ENCODE measurements at places on chromosomes 7 and 10.

GRCh38 chr7:78377532-78377931 lies 579.0 kb downstream of the PHTF2 start:
- no peak for DNase-seq

DNA sequence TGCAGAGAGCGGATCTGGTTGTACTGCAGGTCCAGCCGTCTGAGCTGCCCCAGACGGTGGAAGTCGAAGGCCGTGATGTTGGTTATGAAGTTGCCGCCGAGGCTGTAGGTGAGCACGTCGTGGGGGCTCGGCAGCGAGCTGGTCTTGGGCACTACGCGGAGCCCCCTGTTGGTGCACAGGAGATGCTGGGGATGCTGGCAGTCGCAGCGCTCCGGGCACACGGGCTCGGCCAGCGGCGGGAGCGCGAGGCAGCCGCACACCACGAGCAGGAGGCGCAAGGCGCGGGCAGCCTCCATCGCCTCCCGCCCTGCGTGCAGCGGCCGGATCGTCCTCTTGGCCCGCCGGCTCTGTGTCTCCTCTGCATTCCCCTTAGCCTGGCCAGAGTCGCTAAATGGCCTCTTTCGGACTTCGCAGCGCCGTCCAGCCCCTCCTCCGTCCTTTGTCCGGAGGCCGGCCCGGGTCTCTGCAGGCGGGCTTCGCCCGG lies 337 bp downstream of the TRIL start:
- no peak for DNase-seq

DNA sequence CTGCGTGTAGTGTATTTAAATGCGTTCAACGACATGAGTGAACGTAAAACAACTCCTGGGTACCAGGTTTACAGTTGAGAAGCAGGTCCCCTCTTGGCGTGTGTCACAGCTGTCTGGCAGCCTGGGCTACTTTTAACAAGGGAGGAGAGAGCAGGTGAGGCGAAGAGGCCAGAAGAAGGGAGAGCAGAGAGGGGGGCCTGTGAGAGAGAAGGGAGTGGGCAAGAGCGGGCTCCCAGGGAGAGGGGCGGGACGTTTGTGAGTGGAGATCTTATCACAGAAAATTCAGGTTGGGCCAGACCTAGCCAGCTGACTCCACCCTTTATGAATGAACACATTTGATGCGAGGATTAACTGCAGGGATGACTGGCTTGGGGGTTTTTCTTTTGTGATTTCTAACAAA lies 154.0 kb downstream of the CAMK1D start:
- no peak for DNase-seq

- no peak for DNase-seq
Measured at GRCh38 chr7:103150192-103150591, 1.3 kb upstream of the NAPEPLD start.

DNA sequence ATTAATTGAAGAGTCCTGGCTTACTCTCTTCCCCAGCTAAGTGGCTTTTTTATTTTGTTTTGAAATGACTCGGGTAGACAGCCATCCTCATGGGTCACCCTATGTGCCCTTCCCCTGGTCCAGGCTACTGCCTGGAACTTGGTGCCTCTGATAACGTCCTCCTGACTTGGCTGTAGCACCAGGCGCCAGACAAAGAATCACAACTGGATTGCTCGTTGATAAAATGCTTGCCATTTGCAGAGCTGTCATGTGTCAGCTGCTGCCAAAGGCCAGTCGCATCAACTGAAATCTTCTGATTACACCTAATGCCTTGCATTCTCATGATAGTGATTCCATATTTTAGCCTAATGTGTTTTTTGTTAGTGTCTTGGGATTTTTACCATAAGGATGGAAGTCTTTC lies 27.4 kb upstream of the ABLIM1 start:
- DNase-seq = no peak

DNA sequence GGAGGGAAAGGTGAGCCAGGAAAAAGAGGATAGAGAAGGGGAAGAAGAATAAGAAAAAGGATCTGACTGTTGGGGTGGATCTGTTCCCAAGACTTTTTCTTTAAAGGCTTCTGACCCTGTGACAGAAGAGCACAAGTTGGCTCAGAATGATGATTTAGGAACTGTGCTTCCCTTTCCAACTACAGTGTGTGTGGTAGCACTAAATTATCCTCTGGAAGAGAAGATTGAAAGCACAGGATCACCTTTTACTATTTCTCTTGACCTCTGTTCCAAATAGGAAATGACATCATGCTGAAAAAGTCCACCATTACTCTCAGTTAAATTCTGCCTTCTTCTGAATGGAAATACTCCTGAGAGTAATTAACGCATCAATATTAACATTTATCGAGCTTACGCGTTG lies 47.2 kb downstream of the VAX1 start:
- DNase-seq = no peak

GRCh38 chr10:4243651-4244050 lies 458.6 kb upstream of the KLF6 start:
- DNase-seq = no peak

GRCh38 chr7:94848531-94848930 lies 58.9 kb upstream of the PPP1R9A start:
- no peak for DNase-seq

GRCh38 chr7:157445246-157445955 lies 108.6 kb downstream of the DNAJB6 start:
- no peak for DNase-seq

DNA sequence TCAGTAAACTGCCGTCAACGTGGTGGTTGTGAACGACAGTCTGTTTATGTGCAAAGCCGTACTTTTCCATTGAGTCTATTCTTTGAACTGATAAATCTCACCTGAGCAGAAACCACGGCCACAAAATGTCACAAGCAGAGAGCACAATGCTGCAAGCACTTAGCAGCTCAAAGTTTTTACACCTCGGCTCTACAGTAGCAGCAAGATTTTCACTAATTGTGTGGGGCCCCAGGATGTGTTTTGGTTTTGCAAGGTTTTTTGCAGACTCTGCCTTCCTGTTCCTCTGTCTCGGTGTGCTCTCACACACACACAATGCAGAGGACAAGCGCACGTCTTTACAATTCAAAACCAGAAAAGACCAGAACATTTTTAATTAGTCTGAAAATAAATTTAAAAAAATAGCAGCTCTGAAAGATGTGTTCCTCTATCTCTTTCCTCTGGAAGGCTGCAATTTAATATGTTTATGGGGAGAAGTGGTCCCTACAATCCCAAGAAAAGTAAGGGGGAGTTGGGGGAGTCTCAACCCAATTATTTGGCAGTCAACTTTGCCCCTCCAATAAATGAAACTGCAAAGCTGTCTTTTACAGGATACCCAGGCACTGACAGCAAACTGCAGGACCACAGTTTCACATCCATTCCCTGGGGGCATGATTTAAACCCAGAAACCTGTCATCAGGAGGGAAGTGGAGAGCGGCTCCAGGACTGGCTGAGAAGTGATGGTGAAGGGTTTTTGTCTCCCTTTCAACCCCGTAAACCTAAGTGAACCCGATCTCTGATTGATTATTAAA lies 73.8 kb upstream of the SFMBT2 start:
- DNase-seq = no peak

- no peak for DNase-seq
Measured at GRCh38 chr10:65811931-65812525, 1113.8 kb upstream of the LRRTM3 start.

GRCh38 chr7:129774359-129774758 lies 162.8 kb downstream of the NRF1 start:
- DNase-seq = peak; percentile 94

DNA sequence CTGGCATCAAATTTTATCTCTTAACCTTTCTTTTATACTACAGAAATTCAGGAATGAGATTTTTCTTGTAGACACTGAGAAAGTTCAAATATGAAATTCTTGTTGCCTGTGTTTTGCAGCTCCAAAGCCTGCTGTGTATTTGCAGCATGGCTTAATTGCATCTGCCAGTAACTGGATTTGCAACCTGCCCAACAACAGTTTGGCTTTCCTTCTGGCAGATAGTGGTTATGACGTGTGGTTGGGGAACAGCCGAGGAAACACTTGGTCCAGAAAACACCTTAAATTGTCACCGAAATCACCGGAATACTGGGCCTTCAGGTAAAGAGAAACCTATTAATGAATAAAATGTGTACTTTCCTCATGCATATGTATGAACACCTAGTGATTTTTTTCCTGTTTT lies 24.8 kb downstream of the LIPK start:
- no peak for DNase-seq

DNA sequence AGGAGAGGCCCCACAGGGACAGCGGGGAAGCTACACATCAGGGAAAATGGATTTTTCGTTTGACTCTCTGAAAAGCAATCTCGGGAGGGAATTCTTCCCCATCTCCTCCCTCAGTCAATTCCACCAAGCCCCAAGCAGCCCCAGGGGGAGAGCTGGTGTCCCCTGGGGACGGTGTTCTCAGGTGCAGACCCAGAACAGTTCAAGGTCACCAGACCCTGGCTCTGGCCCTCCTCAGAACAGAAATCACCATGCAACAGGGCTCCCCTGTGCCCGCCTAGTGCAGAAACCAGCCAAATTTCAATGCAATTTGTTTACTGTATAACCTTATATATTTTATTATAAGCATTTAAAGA lies 34.1 kb downstream of the GSDME start:
- DNase-seq = no peak

GRCh38 chr10:120270906-120271305 lies 186.1 kb upstream of the PLPP4 start:
- no peak for DNase-seq

GRCh38 chr10:102735065-102735562 lies 8.6 kb upstream of the WBP1L start:
- no peak for DNase-seq

GRCh38 chr7:43139137-43139536 lies 26.7 kb downstream of the HECW1 start:
- DNase-seq = no peak

- no peak for DNase-seq
Measured at GRCh38 chr10:36779238-36779846, 346.1 kb upstream of the ANKRD30A start.

- no peak for DNase-seq
Measured at GRCh38 chr10:79193694-79194382, 125.1 kb downstream of the ZMIZ1 start.

- DNase-seq = no peak
Measured at GRCh38 chr7:29234438-29234837, 39.9 kb downstream of the CHN2 start.

DNA sequence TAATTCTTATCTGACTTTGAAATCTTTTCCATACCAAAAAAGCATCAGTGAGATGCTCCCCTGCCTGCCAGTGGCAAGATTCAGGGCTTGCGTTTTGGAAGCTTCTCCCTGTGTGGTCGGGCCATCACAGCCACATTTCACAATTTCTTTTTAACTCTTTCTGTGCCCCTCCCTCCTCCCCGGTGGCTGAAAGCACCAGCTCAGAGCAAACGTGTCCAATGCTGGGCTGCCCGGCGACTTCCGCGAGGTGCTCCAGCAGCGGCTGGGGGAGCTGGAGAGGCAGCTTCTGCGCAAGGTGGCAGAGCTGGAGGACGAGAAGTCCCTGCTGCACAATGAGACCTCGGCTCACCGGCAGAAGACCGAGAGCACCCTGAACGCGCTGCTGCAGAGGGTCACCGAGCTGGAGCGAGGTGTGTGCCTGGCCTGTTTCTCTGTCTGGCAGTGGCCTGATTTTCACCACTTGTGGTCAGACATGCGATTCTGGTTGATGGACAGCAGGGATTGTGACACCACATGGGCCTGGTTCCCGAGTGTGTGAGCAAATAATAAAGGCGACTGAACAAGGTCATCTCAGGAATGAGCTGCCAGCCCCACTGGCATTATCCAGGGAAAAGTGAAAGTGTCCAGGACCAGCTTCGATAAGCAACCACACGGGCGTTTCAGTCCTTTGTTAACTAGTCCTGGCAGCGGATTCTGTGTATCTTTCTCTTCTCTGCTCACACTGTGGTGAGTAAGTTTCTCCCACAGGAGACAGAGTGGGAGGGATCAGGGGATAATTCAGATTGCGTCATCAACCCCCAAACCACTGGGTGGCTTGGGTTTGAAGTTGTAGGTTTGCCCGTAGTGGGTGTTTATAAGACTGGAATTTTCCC lies 2.6 kb downstream of the NPTX2 start:
- DNase-seq = no peak

GRCh38 chr10:33674491-33674890 lies 340.0 kb upstream of the NRP1 start:
- DNase-seq = no peak

DNA sequence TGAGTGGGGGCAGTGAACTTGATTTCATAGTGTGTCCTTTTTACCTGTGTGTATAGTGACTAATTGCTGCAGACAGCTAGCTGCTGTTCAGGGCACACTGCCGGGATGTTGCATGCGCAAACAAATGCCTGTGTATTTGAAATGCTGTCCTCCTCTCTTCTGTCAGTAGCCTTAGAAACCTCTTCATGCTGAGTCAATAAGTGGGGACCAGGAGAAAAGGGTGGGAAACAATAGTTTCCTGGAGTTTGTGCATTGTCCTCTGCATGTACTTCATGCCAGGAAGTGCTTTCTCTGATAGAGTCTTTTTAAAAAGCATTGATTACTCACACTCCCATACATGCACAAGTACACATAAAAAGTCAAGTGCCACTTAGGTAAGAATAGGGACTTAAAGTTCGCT lies 1183.7 kb upstream of the CELF2 start:
- DNase-seq = no peak

- no peak for DNase-seq
Measured at GRCh38 chr10:454860-455259, 234.6 kb downstream of the DIP2C start.

GRCh38 chr7:32470871-32471270 lies 19.3 kb downstream of the LSM5 start:
- no peak for DNase-seq

DNA sequence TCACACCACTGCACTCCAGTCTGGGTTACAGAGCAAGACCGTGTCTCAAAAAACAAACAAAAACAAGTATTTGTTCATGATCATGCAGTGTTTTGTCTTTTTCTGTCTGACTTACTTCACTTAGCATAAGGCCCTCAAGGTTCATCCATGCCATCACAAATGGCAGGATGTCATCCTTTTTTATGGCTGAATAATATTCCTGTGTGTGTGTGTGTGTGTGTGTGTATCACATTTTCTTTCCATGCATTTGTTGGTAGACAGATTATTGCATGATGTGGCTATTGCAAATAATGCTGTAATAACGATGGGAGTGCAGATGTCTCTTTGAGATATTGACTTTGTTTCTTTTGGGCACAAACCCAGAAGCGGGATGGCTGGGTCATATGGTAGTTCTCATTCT lies 14.3 kb upstream of the MNX1 start:
- no peak for DNase-seq

DNA sequence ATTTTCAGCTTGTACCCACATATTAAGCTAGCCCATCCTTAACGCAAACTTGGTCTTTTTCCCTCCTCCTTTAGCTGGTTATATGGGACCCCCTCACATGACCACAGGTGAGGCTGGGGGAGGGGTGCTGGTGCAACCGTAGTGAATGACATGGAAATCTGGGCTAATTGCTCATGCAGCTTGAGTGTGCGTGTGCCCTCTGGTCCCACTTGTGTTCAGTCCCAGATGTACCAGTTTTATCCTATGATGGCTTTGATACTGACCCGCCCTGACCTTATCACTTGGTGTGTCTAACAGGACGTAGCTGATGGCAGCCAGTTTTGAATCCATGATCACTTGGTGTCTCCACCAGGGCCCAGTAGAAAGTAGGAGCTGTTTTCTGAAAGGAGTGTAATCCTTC lies 5.1 kb upstream of the ZC3HAV1 start:
- no peak for DNase-seq

Data from NCI-H524 treated with DMSO at 0.1 percent for 48 hours (cell line).